ENCODE measurements at places on chromosomes 13 and 19. TPM values are rescaled to one million over a fixed set of nuclear protein-coding genes. Genes with fewer than 3 reads are reported as not detected.

The HIF3A gene
- not detected for total RNA-seq

The OR10H1 gene
- total RNA-seq, result not detected

The IFNL1 gene
- not detected for total RNA-seq

The MYH14 gene
- total RNA-seq, result 6.9 TPM

The ARMC6 gene
- 78.9 TPM for total RNA-seq

The ZNF559 gene
- total RNA-seq, result 8.6 TPM

The CEBPA gene
- total RNA-seq, result 1.1 TPM

The PLK5 gene
- total RNA-seq, result not detected

The POMP gene
- 107 TPM for total RNA-seq

The A1BG gene
- 31.9 TPM for total RNA-seq

The VSTM1 gene
- 1.0 TPM for total RNA-seq

The FOXA3 gene
- not detected for total RNA-seq

The LGI4 gene
- total RNA-seq, result 0.64 TPM

The LILRB5 gene
- not detected for total RNA-seq

The SPTBN4 gene
- total RNA-seq, result 0.27 TPM

The PDE4A gene
- total RNA-seq, result 4.9 TPM

The NUDT15 gene
- 20.3 TPM for total RNA-seq

The CGB2 gene
- total RNA-seq, result not detected

The RNF225 gene
- total RNA-seq, result 1.4 TPM

The YJEFN3 gene
- total RNA-seq, result 8.1 TPM

The DMKN gene
- 16.5 TPM for total RNA-seq

The ACTMAP gene
- 2.2 TPM for total RNA-seq

The CCDC70 gene
- not detected for total RNA-seq

The ZNF613 gene
- total RNA-seq, result 1.7 TPM

The ZNF8 gene
- total RNA-seq, result 6.5 TPM

The MUC16 gene
- not detected for total RNA-seq

The C2CD4C gene
- 0.98 TPM for total RNA-seq

The ADGRE2 gene
- 0.82 TPM for total RNA-seq

The KLHL1 gene
- 0.03 TPM for total RNA-seq

The CCNA1 gene
- 10.6 TPM for total RNA-seq

The KLK4 gene
- not detected for total RNA-seq

The KLK15 gene
- total RNA-seq, result not detected

The NCR1 gene
- 0.72 TPM for total RNA-seq
